Muscle of back (tissue), 13 donors: ENCODE measurements at places on chromosomes 16 and 17.

- DNase-seq: no peak
Observed at GRCh38 chr16:83674931-83675535, 132.7 kb upstream of the HSBP1 start.

DNA sequence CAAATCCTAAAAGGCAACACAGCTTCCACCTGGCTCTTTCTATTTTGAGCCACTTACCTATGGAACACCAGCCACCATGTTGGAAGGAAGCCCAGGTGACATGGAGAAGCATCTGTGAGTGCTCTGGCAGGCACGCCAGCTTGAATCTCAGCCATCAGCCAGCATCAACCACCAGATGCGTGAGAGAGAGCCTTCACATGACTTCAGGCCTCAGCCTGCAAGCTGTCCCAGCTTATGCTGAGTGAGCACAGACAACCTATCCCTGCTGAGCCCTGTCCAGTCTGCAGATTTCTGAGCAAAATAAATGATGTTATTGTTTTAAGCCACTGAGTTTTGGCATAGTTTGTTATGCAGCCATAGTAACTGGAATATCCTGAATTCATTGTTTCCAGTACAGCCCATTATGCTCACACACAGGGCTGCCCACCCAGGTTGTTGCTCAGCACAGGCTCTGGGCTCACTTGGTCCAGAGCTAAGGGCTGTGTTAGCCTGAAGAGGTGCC is 35.1 kb downstream of the TMEM238L start:
- DNase-seq: peak; percentile 43

DNA sequence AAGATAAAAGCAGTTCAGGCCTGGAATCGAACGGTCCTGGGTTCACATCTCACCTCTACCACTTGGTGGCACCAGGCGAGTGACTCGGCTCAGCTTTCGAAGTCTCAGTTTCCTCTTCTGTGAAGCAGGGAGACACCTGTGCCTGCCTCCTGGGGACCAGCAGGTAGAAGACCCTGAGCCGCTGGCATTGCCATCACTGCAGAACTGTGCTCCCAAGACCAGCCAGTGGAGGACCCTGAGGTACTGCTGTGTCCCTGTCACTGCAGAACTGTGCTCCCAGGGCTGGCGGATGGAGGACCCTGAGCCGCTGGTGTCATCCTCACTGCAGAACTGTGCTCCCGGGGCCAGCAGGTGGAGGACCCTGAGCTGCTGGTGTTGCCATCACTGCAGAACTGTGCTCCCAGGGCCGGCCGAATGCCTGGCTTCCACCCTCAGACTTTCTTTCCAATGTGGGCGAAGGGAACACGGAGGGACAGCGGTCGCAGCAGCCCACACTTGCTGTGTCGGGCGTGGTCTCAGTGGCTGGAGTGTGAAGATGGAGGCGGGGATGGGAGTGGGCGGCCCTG is 8.7 kb upstream of the SLC7A5 start:
- no peak for DNase-seq

- no peak for DNase-seq
Observed at GRCh38 chr16:57993897-57994296, 6.6 kb downstream of the ZNF319 start.

GRCh38 chr17:43418441-43419374 is 19.9 kb downstream of the ARL4D start:
- peak; percentile 40 for DNase-seq

GRCh38 chr17:39628655-39629493 is 2.1 kb downstream of the PPP1R1B start:
- DNase-seq: no peak

DNA sequence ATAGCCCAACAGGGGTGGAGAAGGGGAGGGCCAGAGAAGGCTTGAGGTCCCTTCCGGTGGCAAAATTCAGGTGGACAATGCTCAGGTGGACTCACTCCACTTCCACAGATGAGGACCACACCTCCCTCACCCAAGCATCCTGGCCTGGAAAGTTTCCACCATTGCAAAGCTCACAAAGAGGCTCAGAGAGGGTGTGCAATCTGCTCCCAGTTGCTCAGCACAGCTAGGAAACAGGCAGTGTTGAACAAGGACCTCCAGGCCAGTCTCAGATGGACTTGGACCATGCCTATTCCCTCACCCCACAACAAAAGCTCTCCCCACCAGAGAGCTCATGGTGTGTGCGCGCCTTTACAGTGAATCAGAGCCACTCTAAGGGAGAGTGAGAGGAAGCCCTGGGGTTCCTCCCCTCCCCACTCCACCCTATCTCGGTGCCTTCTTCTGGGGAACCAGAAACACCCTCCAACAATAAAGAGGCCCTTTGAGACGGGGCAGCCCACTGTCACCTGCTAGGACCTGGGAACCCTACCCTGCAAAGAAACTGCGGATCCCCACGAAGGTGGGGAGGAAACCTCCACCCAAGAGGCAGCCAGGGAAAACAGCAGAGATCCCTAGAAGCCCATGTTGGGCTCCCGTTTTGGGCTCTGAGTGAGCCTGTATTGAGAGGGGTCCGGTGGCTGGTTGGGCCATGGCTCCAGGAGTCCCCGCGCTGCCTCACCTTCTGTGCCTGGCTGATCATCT is 1.6 kb downstream of the FAM83G start:
- DNase-seq: peak; percentile 11

DNA sequence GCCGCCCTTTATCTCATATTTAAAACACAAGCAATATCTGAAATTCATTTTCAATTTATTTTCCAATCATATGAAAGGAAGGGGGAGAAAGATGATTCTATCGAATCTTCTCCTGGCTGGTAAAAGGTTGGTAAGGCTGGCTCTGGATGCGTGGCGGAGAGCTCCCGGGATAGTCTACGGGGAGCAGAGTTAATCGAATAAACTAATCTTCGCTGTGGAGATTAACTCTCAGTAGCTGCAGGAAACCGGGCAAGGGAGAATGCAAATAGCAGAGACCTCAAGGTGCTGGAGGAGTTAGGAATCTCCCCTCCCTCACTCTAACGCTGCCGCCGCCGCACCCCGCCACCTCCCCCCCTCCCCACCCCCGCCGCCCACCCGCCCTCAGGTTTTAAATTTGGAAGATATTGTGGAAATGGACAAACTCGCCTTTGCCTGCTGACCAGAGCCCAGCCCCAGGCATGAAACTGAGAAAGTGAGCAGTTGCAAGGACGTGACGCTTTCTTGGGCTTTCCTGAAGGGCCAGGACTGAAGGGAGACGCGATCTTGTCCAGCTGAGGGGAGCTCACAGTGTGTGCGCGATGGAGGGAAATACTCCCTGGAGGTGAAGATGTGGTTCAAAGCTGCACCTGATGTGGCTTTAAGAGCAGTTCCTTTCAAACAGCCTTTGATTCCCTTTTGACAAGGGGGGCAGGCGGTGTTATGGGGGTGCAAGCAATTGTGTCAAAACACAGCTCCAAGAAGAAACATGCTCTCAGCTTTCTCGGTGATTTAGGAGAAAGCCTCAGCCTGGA is 308.2 kb upstream of the IRX3 start:
- DNase-seq: no peak
